ENCODE measurements at places on chromosomes 12 and 14.

- DNase-seq = no peak
Observed at GRCh38 chr12:111505601-111506036, 93.5 kb downstream of the ATXN2 start.

GRCh38 chr12:50186681-50187080 is 19.5 kb upstream of the CERS5 start:
- DNase-seq = no peak

GRCh38 chr12:98359856-98360255 is 155.5 kb upstream of the TMPO start:
- DNase-seq = no peak

DNA sequence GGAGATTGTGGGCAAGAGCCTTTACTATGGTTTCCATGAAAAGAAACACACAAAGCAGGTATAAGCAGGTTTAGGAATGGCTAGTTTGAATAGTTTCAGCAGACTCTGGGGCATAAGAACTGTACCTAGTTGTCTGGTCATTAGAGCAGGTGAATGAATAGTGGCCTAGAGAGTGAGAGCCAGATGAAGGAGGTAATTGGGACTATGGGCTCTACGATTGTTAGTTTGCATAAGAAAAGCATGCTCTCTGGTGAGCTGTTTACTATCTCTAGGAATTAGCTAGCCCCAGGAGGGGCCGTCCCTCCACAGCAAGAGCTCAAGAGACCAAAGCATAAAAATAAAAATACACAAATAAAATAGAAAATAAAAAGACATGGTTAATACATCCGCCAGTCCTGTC is 397.5 kb upstream of the GARIN6 start:
- DNase-seq = no peak

- DNase-seq = no peak
Observed at GRCh38 chr12:82047446-82047845, 288.3 kb upstream of the PPFIA2 start.

- no peak for DNase-seq
Observed at GRCh38 chr14:90140956-90141316, 79.1 kb downstream of the KCNK13 start.

GRCh38 chr12:67459173-67459572 is 189.4 kb upstream of the DYRK2 start:
- no peak for DNase-seq

DNA sequence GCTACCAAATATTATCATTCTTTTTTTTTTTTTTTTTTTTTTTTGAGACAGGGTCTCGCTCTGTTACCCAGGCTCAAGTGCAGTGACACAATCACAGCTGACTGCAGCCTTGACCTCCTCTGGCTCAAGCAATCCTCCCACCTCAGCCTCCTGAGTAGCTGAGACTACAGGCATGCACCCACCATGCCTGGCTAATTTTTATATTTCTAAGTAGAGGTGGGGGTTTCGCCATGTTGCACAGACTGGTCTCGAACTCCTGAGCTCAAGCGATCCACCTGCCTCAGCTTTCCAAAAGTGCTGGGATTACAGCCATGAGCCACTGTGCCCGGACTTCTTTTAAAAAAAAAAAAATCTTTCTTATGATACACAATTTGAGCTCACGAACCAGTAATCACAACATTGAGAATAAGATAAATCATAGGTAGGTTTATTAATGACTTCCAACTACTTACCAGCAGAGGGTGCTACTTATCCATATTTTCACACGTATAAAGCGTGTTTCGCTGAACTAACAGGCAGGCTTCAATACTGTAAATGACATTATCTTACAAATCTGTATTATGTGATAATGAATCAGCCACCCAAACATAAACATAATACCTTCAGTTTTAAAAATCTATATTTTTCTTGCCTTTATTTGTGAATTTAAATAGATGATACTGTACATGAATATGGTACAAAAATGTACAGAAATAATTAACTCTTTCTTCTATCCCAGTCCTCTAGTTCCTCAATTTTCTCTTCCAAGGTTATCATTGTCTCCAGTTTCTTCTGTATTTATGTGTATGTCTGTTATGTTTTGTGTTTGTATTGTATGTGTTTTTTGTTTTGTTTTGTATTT is 42.5 kb upstream of the BCAT1 start:
- peak; percentile 69 for DNase-seq

DNA sequence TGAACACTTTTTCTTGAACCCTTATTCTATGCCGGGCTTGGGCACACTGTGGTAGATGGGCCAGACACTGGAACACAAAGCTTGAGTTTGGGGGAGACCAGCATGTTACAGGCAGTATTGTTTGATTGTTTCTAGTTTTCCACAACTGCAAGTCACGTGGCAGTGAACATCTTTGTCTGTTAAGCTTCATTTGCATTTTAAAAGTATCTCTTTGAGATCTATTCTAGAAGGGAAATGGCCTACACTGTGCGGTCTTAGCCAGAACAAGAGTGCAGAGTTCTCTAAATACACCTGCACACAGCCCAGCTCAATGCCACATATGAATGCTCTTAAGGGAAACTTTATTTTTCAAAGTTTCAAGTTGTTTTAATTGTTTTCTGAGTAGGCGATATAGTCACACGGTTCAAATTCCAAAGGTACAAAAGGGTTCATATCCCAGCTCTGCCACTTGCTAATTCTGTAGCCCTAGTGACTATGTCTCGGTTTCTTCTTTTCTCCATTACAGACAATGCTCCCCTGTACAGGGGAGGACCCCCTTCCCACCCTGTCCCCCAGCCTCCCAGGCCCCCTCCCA is 24.9 kb downstream of the RIN3 start:
- no peak for DNase-seq

Data from HT-29 (cell line).